ENCODE measurements at places on chromosomes 1 and 21. TPM values are rescaled to one million over a fixed set of nuclear protein-coding genes. Genes with fewer than 3 reads are reported as not detected.

DCST1 gene
- total RNA-seq, result not detected

MRPS6 gene
- total RNA-seq, result 6.2 TPM

LAD1 gene
- 0.34 TPM for total RNA-seq

RNF186 gene
- total RNA-seq, result not detected

FMO2 gene
- not detected for total RNA-seq

CD244 gene
- 0.05 TPM for total RNA-seq

C1orf210 gene
- total RNA-seq, result not detected

CD2 gene
- total RNA-seq, result not detected

ARHGAP30 gene
- total RNA-seq, result not detected

ENAH gene
- total RNA-seq, result 113 TPM

MATN1 gene
- total RNA-seq, result 0.18 TPM

GJB3 gene
- total RNA-seq, result not detected

RHD gene
- 1.2 TPM for total RNA-seq

PLA2G4A gene
- total RNA-seq, result 35.7 TPM

RAD54L gene
- 3.3 TPM for total RNA-seq

LCE2A gene
- 2.5 TPM for total RNA-seq

ST6GALNAC3 gene
- total RNA-seq, result 70.7 TPM

EFNA1 gene
- total RNA-seq, result 25.7 TPM

KRTAP19-1 gene
- 0.34 TPM for total RNA-seq

RHBG gene
- not detected for total RNA-seq

KRTAP20-3 gene
- total RNA-seq, result not detected

SIK1 gene
- total RNA-seq, result 3.2 TPM

LRRC8B gene
- 3.9 TPM for total RNA-seq

TTLL10 gene
- not detected for total RNA-seq

HES2 gene
- 1.1 TPM for total RNA-seq

BSDC1 gene
- total RNA-seq, result 40.7 TPM

FCER1G gene
- 2.6 TPM for total RNA-seq

PDZK1IP1 gene
- total RNA-seq, result not detected

ILDR2 gene
- total RNA-seq, result 0.90 TPM

ADGRB2 gene
- 4.4 TPM for total RNA-seq

MRPL20 gene
- total RNA-seq, result 112 TPM

SDF4 gene
- total RNA-seq, result 94.2 TPM

OLIG2 gene
- 25.8 TPM for total RNA-seq

PRELP gene
- total RNA-seq, result not detected

HAO2 gene
- total RNA-seq, result 0.21 TPM

TEX38 gene
- total RNA-seq, result not detected

OPRD1 gene
- total RNA-seq, result not detected

AXDND1 gene
- total RNA-seq, result not detected

LCE2B gene
- total RNA-seq, result not detected

KLF17 gene
- total RNA-seq, result not detected

INAVA gene
- not detected for total RNA-seq

OR2L2 gene
- not detected for total RNA-seq

KRTAP11-1 gene
- not detected for total RNA-seq

OVAAL gene
- 25.8 TPM for total RNA-seq

ESRRG gene
- 0.90 TPM for total RNA-seq

SERINC2 gene
- 8.1 TPM for total RNA-seq

CD247 gene
- 0.77 TPM for total RNA-seq

CD53 gene
- not detected for total RNA-seq

AADACL3 gene
- total RNA-seq, result not detected

LCE1B gene
- not detected for total RNA-seq

FAM72D gene
- total RNA-seq, result 5.8 TPM
